ENCODE measurements at places on chromosomes 13 and 19.

DNA sequence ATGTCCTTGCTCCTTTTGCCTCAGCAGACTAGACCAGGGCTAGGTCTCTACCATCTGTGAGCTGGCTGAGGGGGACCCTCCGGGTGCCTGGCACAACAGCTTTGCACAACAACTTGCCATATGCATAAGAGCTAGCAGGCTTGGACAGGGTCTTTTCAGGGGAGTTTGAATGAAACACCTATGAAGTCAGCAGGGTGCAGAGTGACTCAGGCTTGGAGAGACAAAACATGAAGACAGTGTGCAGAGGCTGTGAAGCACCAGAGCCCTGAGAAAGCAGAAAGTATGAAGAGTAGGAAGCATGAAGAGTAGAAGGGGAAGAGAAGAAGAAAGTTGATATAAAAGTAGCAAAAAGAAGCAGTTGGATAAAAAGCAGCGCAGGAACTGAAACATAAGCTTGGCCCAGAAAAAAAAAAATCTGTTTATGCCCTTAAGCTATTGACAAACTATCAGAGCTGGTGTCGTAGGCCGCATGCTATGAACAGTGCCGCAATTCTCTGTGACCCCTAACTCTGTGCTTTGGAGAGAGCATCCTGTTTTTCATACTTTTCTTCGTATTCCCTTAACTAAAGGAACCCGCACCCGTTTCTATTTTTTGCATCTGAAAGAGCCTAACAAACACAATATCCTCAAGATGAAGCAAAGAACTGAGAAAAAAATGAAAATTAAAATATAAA lies 52.7 kb upstream of the FAM216B start:
- DNase-seq, result no peak

DNA sequence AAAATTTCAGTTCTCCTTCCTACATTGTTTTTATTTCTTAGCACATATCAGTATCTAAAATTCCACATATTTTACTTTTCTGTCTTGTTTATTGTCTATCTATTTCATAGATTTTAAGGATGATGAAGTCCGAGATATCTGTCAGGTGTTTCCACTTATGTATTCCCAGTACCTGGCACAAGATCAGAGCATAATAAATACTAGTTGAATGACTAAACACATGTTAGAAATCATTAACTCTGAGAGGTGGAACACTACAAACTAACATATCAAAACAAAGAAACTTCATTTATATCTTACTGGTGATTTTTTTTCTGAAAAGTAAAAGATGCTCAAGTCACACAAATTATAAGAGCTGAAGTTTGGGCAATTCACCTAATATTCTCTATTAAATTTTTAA lies 1208.3 kb downstream of the PCDH9 start:
- no peak for DNase-seq

GRCh38 chr19:38734176-38734425 lies 10.2 kb downstream of the CAPN12 start:
- DNase-seq, result no peak

GRCh38 chr19:40360708-40361241 lies 12.3 kb downstream of the PLD3 start:
- DNase-seq, result no peak

DNA sequence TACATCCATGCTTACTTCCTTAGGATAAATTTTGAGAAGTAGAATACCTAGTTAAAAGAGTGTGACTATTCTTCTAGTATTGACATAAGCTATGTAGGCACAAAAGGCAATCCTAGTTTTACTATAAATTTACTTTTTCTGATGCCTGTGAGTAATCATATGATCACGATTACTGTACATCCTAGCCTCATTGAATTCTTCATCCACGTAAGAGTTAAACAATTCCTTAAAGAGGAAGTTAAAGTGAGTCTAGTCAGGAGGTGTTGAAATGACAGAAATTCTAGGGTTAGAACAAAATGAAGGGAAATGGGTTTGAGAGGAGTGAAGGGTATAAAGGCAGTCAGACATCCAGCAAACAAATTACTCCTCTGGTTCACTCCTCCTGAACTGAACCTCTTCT lies at the start of gene ACOD1:
Gene ACOD1, plus strand, starts transcription at position 363 of the 400 bp plus-strand sequence. CDS start 48 bp downstream, outside the sequence.
- no peak for DNase-seq

GRCh38 chr19:29090783-29091526 lies 122.0 kb downstream of the UQCRFS1 start:
- no peak for DNase-seq

DNA sequence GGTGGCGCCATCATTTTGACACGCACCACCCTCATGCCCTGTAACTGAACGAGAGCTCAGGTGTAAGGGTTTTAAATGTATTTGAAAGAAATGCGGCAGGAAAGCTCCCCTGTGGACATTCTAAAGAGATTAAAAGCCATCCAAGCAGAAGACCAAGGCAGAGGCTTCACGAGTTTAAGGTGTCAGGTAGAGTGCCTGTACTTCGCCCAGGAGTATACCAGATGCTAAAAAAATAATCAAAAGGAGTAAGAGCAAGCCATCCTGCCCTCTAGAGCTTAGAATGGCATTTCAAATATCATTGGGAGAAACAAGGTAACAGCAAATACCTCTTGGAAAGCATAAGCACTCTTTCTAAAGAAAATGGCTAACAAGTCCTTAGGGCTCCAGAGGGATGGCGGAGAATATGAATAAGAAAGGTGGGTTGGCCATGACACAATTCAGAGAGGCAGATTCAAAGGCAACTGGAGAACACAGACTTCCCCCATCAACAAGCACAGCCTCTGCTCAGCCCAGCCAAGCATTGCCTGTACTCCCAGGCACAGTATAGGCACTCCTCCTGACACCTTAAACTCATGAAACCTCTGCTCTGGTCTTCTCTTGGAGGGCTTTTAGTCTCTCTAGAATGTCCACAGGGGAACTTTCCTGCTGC lies 447.6 kb downstream of the SUCLA2 start:
- no peak for DNase-seq

DNA sequence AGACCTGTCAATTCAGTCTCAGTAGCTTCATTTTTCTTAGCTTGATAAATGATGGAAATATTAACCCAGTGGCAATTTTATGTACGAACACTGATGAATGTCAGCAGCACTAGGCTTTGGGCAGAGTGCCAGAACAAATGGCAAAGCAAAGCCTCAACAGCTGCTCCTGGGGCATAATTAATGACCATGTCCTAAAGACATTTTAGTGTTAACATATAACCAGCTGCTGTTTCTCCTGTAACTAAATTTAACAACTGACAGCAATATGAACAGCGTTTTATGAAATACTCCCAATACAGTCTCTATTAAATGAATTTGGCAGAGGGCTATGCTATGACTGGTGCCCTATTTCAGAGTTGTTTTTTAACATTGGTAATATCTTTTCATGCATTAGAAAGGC lies 47.1 kb downstream of the ZNF568 start:
- no peak for DNase-seq

DNA sequence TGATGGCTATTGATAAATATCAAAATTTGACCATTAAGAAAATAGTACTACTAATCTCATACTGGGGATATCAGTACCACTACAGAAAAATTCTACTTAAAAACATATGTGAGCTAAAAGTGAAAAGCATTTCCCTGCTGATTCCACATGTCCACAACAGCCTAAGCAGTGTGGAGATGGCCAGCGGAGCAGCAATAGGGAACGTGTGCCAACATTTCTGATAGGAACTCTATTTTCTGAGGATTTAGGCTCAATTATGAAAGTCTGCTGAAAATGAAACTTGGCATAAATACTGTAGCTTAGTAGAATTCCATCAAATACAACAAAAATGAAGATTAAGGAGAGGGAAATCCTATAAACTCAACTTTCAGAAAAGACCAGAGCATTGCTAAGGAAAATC lies 311.6 kb downstream of the ENOX1 start:
- DNase-seq, result no peak

GRCh38 chr13:22748866-22749577 lies 431.8 kb upstream of the SGCG start:
- no peak for DNase-seq

Measured in stimulated activated CD8-positive, alpha-beta memory T cell treated with anti-CD3 and anti-CD28 coated beads, Interleukin-2, amount 100 ng/mL, for 1 hour (primary cell).